ENCODE measurements at places on chromosomes 16 and 17.
A peak's percentile ranks its signal among the peaks of the same experiment; 100 is the strongest.

DNA sequence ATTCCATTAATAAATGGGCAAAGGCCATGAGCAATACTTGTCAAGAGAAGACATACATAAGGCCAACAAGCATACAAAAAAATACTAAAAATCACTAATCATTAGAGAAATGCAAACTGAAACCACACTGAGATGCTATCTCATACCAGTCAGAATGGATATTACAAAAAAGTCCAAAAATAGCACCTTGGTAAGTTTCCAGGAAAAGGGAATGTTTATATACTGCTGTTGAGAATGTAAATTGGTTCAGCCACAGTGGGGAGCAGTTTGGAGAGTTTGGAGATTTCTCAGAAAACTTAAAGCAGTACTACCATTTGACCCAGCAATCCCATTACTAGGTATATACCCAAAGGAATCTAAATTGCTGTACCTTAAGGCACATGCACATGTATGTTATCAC lies 467.7 kb downstream of the CDH11 start:
- DNase-seq, result no peak

GRCh38 chr17:75345514-75346167 lies 56.4 kb upstream of the SLC25A19 start:
- peak; percentile 39 for DNase-seq

DNA sequence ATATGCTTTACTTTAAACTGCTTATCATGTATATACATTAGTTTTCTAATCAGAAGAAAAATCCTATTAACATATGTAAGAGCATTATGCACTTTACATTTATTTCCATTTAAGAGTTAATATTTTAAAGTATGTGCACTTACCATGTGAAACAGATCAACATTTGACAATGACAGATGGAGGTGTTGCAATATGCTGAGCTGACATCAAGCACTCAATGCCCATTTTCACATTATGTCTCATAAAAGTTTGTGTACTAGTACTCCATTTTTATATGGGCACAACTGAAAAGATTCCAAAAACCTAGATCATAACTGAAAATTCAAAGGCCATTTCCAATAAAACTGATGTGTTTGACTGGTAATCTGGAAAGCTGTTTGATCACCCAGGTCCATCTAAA lies 420.9 kb upstream of the SOX9 start:
- no peak for DNase-seq

- DNase-seq, result no peak
Observed at GRCh38 chr16:74586948-74587347, 20.0 kb downstream of the GLG1 start.

- DNase-seq, result peak; percentile 78
Observed at GRCh38 chr17:51000835-51001638, 119.6 kb downstream of the SPAG9 start.

- no peak for DNase-seq
Observed at GRCh38 chr17:41888332-41888965, 23.2 kb upstream of the KLHL11 start.

- DNase-seq, result no peak
Observed at GRCh38 chr17:42198897-42199296, 4.6 kb upstream of the GHDC start.

GRCh38 chr16:622920-623280 lies 7.9 kb upstream of the WFIKKN1 start:
- no peak for DNase-seq

DNA sequence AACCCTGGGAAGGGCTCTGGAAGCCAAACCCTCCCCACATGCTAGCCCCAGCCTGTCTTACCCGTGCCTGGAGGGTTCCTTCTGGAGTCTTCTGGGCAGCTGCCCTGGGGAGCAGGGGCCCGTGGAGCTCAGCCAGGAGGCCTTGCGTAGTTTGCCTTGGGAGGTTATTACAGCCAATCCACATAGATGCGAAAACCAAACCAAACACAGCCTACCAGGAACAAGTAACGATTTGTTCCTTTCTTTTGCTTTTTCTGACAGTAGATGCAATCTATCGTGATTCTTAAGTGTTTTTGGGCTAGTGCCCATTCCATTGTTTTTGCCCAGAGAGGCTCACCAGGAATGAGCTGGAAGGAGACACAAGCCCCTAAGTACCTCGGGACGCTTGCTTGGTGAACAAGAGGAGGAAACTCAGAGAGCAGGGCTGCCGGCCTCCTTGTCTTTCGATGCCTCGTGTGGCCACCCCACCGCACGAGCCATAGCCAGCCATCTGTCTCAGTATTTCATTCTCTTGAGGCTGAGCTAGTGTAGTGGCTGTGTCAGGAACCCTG lies 102.7 kb upstream of the NOL11 start:
- no peak for DNase-seq

DNA sequence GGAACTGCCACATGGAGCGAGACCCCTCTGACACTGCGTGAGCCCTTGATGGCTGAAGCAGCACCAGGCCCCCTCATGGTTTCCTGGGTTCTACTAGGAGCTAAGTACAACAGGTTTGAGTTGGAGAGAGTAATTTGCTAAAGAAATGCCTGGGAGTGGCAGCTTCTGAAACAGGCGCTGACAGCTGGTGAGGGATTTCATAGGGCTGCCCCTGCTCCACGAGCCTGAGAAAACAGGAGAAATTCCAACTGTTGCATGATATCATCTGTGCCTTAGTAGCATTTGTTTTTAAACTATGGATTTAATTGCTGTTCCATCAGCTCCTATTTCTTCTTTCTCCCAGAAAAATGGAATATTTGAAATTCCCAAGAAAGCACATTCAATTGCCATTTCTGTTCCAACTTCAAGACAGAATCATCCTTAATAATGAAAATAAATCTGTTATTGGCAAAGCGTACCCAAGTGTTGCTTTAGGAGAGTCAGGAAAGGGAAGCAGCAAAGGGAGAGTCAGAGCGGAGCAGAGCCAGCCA lies 78.8 kb upstream of the ANKFN1 start:
- DNase-seq, result no peak

DNA sequence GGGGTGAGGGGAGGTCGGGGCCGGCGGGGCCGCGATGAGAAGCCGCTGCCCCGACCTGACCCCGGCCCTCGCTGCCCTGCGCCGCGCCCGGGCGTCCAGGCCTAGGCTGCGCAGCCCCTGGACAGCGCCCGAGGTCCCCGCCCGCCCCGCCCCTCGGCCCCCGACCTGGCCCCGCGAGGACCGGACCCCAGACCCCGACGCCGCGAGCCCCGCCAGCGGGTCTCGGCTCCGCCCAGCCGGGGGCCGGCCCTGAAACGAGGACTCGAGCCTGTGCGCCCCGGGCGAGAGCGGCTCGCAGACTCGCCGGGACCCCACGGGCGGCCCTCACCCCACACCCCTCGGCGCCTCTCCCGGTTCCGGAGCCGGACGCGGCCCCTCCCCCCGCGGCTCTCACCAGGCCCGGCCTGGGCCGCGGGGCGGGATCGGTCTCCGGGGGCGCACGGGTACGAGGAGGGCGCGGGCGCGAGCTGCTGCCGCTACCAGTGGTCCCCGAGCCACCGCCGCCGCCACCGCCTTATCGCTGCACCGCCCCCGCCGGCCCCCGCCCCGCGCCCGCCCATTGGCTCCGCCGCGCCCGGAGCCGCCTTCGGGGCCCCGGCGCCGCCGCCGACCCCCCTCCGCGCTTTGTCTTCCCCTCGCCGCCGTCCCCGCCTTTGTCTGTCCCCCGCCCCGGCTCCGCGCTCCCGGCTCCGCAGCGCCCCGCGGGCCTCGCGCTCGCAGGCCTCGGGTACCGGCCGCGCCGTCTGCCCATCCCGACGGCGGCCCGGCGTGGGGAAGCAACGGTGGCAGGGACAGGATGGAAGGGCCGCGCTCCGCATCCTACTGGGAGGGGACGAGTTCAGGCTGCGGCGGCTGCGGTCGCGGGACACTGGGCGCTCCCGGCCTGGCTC lies at the start of gene LIMD2:
Gene LIMD2 (minus strand): TSS at position 488 of the 890 bp plus-strand sequence. CDS start 827 bp downstream, outside the sequence.
- DNase-seq, result peak; percentile 91

GRCh38 chr16:11586856-11587642 lies at the start of gene LITAF:
Gene LITAF (minus strand): TSS chr16:11586919. CDS start chr16:11556730, 30,189 bp downstream.
- DNase-seq, result peak; percentile 62

DNA sequence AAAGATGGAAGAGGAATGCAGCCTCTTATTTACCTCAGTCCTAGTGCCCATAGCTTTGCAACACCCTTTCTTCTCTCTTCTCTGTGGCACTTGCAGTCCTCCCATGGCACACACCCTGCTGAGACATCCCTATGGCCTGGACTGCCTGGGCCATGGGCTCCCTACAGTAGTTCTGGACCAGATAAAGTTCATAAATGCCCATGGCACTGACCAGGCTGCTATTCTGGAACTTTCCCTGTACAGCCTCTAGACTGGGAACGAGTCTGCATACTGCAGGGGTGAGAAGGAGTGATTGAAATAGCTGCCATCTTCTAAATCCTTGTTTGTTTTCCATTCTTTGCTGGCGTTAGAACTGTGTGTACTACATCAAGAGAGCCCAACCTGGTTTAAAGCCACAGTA lies 24.5 kb upstream of the ADAM11 start:
- no peak for DNase-seq

GRCh38 chr17:1649844-1650501 lies at the start of gene RILP:
Gene RILP (minus strand): TSS chr17:1649866. CDS start chr17:1649804, 62 bp downstream.
- no peak for DNase-seq

GRCh38 chr17:7204828-7205461 lies 14.7 kb downstream of the DLG4 start:
- peak; percentile 99 for DNase-seq

GRCh38 chr17:518047-518735 lies 165.6 kb upstream of the RPH3AL start:
- DNase-seq, result no peak

GRCh38 chr17:34825102-34825501 lies 136.2 kb downstream of the CCT6B start:
- DNase-seq, result no peak

DNA sequence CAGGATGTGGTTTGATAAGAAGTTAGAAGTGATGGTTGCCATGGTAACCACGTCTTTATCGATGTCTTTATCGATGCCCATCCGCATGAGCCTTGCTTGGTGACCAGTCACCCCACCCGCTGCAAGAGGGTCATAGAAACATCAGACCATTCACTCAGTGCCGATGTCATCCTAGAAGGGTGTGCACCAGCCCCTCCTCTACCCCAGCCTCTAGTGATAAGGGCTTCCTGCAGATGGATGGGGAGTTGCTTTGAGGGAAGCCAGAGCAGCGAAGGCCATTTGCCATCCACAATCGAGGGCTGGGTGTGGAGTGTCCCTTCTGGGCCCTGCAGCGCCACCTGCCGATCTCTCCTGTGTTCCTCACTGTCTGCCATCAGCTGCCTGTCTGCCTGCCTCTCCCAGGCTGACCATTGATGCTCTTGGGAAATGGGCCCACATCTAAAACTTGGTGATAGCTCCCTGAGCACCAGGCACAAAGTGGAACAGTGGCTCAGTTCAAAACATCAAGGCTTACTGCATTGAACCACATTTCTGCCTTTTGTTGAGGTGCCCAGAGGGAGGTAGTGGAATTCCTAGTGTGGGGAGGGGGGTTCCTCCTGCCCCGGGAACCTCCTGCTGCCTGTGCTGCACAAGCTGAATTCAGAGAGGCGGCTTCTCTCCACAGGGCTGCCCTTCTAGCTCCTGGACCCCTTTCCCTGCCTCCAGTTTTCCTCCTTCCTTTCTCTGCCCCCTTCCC lies 8.9 kb downstream of the CALB2 start:
- no peak for DNase-seq

DNA sequence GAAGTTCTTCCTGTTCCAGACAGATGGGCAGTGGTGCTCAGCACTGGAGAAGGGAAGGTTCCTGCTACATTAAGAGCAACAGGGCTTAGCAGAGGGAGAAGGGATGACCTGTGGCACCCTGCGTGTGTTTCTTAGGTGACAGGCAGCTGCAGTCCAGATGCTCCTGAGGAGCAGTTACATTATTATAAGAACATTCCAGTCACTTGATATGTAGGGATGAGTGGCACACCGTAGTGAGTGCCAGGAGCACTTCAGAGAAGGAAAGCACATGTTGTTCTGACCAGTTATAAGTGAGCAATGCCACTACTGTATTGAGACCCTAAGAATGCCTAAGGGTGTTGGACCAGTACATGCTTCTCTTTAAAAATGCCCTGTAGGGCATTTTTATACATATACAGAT lies 39.9 kb upstream of the MRC2 start:
- no peak for DNase-seq

GRCh38 chr17:72486806-72487205 lies 366.0 kb downstream of the SOX9 start:
- no peak for DNase-seq

DNA sequence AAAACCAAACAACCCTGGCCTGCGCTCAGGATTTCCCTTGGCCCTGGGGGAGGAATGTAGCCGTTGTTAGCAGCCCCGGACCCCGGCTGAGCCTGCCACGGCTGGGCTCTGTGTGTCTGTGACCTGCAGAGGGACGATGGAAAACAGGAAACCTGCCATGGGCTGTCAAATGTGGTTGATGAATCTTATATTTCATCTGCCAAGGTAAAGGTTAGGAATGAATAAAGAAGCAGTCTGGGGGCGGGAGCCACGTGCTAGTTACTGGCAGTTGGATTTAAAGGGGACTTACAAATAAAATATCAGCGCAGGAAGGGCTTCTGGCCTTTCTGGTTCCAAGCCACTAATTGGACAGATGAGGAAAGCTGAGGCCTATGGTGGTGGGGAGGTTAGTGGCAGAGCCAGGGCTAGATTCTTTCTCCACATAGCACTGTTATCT lies at the start of gene KRT23:
Gene KRT23 (minus strand): TSS at position 263 of the 436 bp plus-strand sequence. CDS start 1,043 bp downstream, outside the sequence.
- no peak for DNase-seq

DNA sequence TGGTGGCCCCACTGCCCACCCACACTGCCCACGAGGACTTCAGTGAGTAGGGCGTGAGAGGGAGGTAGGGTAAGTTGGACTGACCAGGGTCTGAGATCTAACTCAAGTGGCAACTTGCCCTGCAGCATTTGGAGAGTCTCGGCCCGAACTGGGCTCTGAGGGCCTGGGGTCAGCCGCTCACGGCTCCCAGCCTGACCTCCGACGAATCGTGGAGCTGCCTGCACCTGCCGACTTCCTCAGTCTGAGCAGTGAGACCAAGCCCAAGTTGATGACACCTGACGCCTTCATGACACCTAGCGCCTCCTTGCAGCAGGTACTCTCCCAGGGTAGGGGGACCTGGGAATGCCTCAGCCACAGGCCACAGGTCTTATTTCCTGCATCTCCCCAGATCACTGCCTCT lies 5.2 kb upstream of the NRN1L start:
- no peak for DNase-seq

DNA sequence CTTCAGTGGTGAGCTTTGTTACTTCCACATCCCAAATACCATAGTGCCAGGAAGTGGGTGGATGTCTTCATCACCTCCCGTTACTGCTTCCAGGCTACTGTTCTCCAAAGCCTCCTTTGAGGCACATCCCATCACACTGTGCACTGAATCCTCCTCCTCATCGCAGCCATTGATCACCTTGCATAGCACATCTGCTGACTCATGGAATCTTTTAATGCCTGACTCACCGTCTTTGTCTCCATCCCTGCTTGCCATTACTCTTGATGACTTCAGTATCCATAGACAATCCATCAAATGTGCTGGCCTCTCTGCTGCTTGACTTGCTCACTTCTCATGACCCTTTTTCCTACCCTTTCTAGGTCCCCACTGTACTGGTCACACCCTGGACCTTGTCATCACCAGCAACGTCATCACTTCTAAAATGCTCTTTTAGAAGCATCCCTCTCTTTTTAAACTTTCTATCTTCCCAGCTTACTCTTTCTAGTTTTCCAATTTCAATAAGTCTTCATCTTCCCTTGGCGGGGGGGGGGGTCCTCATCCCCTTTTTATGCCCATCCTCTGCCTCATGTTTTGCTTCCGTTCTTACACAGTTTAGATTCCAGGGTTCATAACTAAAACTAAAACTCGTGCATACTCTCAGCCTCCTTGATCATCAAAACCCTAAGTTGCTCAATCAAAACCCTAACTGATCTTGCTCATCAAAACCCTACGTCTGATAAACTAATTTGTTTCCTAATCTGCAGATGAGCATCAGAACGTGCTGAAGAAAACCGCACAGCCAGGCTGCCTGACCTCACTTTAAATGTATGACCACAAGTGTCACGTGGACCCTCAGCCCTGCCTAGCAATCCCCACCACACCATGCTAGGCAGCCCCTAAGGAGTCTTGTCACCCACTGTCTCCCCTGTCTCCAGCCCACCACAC lies 289.7 kb upstream of the ZFHX3 start:
- no peak for DNase-seq
